Epithelial cell of esophagus (primary cell): ENCODE measurements at places on chromosomes 11 and 22.
A peak's percentile ranks its signal among the peaks of the same experiment; 100 is the strongest.

GRCh38 chr11:19646921-19647320 is 65.7 kb upstream of the NAV2 start:
- no peak for DNase-seq

DNA sequence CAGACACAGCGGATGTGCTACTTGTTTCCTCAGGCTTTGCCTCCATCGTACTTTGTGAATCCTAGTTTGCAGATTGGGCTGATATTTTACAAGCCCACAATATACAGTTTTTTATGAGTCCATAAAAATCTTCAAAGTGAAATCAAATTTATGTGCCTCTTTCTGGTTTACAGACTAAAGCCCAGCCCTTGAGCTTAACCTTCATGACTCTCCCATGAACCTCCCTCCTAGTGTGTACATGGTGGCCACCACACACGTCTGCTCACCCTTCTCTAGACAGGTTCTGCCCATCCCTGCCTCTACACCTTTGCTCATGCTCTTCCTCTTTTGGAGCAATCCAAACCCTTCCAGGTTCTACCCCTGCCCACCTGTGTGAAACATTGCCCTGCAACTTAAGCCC is 129.4 kb downstream of the TENM4 start:
- no peak for DNase-seq

DNA sequence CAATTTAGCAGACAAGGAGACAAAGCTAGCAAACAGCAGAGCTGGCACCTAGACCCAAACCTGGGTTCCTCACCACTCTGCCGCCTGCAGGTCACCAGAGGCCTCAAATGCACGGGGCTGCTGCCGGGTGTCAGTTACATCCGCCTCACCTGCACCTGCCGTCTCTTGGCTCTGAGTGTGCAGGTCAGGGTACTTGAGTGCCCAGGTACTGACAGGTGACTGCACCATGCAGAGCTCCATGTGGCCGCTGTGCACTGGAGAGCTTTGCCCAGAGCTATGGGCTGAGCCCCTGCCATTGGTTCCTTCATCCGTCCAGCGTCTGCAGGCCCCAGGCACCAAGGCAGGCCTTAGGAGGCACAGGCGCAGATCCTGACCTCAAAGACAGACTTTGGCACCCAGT is 35.0 kb downstream of the PDGFB start:
- DNase-seq, result no peak

GRCh38 chr11:18594999-18595749 is 4.4 kb upstream of the MISFA start:
- DNase-seq, result peak; percentile 94

DNA sequence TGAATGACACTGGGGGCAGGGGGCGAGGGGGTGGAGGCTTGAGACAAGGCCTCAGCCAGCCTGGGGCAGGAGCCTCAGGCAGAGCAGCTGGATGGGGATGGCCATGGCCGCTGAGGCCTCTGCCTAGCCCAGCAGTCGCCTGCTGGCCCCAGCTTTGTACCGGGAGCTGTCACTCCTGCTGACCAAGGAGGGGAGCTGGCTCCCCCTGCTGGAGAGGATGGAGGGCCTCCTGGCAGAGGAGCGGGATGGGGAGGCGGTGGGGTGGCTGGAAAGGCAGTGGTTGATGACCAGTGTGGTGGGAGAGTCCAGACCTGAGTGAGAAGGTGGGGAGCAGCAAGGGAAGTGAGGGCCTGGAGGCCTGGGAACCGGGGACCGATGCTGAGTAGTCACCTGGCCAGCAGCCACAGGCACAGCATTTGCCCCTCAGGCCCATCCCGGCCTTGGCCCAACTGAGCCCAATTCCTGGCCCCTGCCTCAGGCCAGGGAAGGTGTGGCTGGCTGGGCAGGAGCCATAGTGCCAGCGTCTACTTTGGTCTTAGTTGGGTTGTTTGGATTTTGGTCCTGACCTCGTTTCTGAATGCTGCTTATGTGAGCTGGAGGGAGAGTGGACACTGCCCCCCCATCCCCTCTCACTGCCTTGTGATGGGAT is 6.0 kb upstream of the SUSD2 start:
- DNase-seq, result peak; percentile 71

- DNase-seq, result no peak
Measured at GRCh38 chr11:5345831-5346230, 2.5 kb upstream of the OR51B5 start.

GRCh38 chr22:25212337-25212736 is 7.1 kb upstream of the CRYBB2 start:
- no peak for DNase-seq

- DNase-seq, result no peak
Measured at GRCh38 chr11:44775985-44776446, 49.3 kb downstream of the TSPAN18 start.

DNA sequence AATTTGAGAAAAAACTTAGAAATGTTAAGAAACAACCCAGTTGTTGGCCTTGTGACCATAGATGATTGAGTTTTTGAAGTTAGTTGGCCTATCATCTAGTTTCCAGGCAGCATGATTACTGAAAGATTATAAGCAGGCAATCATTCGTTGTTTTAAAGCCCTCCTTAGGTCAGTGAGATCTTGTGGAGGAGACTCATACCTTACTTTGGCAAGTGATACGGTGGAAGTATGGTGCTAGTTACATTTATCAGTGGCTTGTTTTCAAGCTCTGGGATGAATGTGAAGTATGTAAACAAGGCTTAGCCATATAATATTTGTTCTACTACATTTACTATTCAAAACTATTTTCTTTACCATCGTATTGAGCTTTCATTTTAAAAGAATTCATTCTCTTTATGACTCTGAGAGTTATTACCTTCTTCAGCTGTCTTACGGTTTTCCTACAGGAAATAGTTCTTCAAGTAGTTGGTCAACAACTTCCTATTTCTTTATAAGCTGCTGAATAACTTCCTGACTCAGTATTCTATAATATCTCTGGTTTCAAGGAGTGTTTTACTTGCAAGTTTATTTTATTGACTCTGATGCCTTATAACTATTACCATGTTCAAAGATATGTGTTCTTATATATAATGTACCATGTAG is 7.3 kb downstream of the YAP1 start:
- no peak for DNase-seq

DNA sequence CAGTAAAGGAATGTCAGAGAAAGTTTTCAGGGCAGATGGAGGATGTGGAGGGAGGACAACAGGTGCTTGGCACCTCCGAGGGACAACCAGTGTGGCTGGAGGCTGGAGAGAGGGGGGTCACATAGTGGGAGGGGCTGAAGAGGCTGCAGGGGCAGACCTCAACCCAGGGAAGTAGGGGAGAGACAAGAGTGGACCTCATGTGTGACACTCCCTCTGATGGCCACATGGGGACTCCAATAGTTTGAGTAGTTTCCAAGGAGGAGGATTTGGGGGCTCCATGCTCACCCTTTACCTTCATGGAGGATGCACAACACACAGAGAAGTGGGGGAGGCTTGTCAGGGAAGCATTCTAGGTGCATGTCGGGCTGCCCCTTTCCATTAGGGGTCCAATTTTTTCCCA is 35.1 kb upstream of the ASPHD2 start:
- no peak for DNase-seq

GRCh38 chr11:45748801-45749200 is 56.1 kb upstream of the SLC35C1 start:
- no peak for DNase-seq

GRCh38 chr11:57279116-57279515 is 42.1 kb upstream of the APLNR start:
- DNase-seq, result peak; percentile 71

GRCh38 chr11:69613594-69613993 is 27.4 kb upstream of the CCND1 start:
- DNase-seq, result no peak
